ENCODE measurements at places on chromosomes 6 and 20.

GRCh38 chr6:113997116-113997515, 26.2 kb upstream of the HDAC2 start:
- H3K36me3 ChIP-seq = no peaks in the 10 kb centered on the region
- peaks cover 3% of the 10 kb centered on the region for H3K27me3 ChIP-seq
- no peak for DNase-seq

DNA sequence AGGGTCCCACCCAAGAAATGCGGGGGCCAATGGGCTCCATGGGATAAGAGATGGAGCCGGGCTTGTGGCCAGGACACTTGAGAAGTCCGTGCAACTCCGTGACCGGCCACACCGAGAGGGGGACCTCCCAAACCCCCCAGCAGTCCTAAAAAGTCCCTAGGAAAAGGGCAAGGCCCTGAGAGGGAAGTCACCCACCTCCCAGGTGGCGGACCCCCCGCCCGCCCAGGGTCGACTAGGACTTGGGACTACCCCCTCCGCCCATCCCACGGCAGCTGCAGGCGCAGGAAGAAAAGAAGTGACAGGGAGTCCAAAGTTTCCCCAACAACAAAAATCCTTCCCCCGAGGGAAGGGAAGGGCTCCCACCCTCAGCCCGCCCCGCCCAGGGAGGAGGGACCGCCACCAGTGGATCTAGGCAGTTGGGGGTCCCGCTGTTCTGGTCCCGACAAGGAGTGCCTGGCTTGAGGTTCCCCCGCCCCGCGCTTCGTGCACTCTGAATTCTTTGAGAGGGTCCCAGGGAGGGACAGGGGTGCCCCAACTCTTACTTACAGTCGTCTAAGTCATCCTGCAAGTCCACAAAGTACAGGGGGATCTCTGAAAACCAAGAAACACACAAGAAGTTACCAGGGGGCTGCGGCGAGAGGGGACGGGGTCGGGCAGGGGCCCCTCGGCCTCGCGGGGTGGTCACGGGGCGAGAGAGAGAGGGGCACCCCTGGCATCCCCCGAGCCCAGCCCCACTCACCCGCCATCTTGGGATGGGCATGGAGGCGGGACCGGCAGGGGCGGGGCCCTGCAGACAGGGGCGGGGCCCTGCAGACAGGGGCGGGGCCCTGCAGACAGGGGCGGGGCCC, 611 bp upstream of the RAB22A start:
- DNase-seq = peak; percentile 63
- peaks cover 22% of the 10 kb centered on the region for H3K36me3 ChIP-seq
- H3K4me3 ChIP-seq = peak overlapping the region; percentile 82
- H3K27ac ChIP-seq = peak overlapping the region; percentile 85
- H3K4me1 ChIP-seq = peaks cover 76% of the 10 kb centered on the region

GRCh38 chr6:139577124-139577762, 202.8 kb upstream of the CITED2 start:
- DNase-seq = no peak
- peaks cover 14% of the 10 kb centered on the region for H3K27me3 ChIP-seq
- H3K36me3 ChIP-seq = no peaks in the 10 kb centered on the region
- no peak overlapping the region for H3K4me3 ChIP-seq

GRCh38 chr20:48597521-48598302, 230.1 kb downstream of the PREX1 start:
- no peak overlapping the region for H3K4me3 ChIP-seq
- no peak overlapping the region for H3K27ac ChIP-seq
- no peak for DNase-seq
- no peaks in the 10 kb centered on the region for H3K4me1 ChIP-seq
- H3K36me3 ChIP-seq = no peaks in the 10 kb centered on the region

- no peak for DNase-seq
- no peak overlapping the region for H3K27ac ChIP-seq
- peaks cover 54% of the 10 kb centered on the region for H3K4me1 ChIP-seq
- no peak overlapping the region for H3K4me3 ChIP-seq
These were observed 112.0 kb downstream of the ISM1 start for GRCh38 chr20:13333036-13333435.

DNA sequence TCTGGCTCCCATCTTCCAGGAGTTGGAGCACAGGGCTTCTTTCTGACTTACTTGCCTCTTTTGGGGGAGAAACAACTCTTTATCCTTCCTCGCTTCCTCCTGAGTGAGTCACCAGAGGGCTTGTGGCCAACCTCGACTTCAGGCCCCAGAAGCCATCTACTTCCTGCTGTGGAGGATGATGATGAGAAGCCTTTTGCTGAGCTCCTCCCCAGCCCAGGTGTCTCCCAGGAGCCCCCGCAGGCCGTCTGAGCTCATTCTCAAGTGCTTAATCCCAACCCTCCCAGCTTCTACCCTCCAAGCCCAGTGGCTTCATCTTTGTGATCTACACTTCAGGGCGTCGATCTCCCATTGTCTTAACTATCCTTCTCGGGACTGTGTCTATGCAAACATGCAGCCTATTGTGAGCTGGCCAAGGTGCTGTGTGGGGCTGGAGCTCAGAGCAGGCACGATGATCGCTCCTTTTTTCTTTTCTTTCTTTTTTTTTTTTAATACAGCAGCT, 27.9 kb downstream of the SDCBP2 start:
- peak overlapping the region; percentile 75 for H3K4me3 ChIP-seq
- peaks cover 25% of the 10 kb centered on the region for H3K4me1 ChIP-seq
- no peaks in the 10 kb centered on the region for H3K36me3 ChIP-seq

DNA sequence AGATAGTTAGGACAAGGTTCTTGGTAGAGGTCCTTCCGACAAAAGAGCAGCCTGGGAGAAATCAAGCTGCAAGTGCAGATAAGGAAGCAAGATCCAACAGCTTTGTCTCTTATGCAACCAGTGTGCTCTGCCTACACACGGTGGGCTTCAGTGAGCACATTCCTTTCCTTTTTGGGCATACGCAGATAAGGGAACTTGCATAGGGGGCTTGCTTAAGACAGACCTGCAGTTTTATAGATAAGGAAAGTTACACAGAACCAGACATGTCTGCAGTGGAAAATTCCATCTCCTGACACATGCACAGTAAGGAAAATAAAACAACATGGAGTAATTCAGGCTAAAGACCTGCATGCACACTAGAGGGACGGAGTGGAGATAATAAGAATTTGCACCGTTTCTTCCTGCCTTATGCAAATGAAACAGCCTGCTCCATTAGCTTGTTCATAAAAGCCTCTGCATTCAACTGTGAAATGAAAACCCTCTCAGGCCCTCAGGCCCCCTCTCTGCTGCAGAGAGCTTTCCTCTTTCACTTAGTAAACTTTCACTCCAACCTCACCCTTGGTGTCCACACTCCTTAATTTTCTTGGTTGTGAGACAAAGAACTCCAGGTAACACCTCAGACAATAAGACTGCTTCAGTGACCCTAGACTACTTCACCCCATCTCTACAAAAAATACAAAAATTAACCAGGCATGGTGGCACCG, 97.5 kb upstream of the MYLIP start:
- peaks cover 2% of the 10 kb centered on the region for H3K36me3 ChIP-seq
- no peak overlapping the region for H3K4me3 ChIP-seq
- peaks cover 7% of the 10 kb centered on the region for H3K4me1 ChIP-seq
- peaks cover 8% of the 10 kb centered on the region for H3K27me3 ChIP-seq
- H3K27ac ChIP-seq = no peak overlapping the region

DNA sequence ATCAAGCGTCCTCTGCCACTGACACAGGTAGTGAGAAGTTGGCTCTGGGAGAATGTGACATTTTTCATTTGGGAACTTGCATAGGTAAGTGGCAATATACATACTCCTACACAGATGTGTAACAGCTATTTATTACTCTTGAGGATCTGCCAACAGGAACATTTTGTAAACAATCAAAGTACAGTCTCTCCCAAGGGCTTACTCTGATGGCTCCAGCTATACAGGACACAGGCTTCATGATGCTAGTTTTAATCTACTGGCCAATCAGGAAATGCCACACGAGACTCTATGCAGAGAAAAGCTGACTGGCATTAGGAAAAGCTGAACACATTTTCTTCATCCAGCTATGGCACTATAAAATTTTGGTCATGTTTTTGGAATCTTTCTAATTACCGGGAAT, 57.8 kb downstream of the POPDC3 start:
- peaks cover 17% of the 10 kb centered on the region for H3K27me3 ChIP-seq
- H3K4me3 ChIP-seq = no peak overlapping the region
- H3K4me1 ChIP-seq = no peaks in the 10 kb centered on the region
- H3K36me3 ChIP-seq = no peaks in the 10 kb centered on the region
- DNase-seq = no peak

DNA sequence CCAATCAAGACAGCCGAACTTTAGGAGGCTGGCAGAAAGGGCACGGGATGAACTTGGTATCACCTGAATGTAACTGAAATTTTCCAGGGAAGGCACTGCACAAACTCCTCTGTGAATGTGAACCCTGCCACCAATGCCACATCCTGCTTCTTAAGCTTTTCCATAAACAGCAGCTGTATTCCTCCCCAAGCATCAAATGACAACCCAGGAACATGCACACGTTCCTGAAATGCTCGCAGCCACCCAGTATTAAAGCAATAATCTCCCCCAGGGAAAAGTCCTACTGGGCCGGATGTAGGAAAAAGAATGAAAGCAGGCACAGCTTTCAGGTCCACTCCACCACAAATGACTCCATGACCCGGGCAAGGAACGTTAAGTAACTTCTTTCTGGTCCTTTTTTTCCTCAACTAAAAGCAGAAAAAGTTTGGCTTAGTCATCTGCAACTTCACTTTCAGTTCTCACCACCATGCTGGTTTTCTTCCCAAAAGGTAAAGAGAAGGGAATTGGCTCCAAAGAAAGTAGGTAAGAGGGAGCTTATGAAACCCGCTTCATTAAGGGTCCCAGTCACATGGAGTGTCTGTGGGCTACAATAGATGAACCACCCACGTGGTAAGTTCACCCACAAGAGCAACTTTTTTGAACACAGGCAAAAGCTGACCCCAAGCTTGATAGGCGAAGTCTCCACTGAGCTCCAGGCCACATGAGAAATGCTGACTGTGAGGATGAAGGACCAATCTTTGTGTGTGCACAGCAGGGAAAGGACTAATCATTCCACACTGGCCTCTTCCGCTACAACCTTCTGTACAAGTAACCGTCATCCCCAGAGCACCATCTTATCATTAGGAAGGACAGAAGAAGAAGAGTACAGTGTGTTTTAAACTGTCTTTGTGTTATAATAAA, 90.1 kb downstream of the HIVEP2 start:
- peaks cover 96% of the 10 kb centered on the region for H3K4me1 ChIP-seq
- peaks cover 18% of the 10 kb centered on the region for H3K36me3 ChIP-seq
- peak overlapping the region; percentile 74 for H3K4me3 ChIP-seq
- H3K27me3 ChIP-seq = no peaks in the 10 kb centered on the region
- no peak for DNase-seq

GRCh38 chr6:47254906-47255305, 54.8 kb downstream of the TNFRSF21 start:
- H3K27me3 ChIP-seq = peaks cover 3% of the 10 kb centered on the region
- no peak overlapping the region for H3K27ac ChIP-seq
- H3K4me3 ChIP-seq = no peak overlapping the region
- H3K4me1 ChIP-seq = peaks cover 17% of the 10 kb centered on the region
- DNase-seq = no peak

DNA sequence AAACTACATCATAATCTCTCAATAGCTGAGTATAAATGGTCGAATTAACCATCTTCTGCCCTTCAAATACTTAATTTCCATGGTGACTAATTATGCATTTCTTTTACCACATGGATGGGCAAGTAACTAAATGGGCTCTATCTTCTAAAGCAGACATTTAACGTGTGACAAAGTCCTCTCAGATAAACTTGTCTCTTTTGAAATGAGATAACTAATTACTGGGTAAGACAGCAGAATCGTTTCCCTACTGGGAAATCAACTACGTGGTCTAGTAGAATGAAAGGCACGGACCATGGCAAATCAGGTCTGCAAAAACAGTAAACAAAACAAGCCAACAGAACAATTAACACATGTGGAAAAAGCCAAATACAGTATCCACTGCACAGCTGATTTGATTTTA, 137.7 kb downstream of the BACH2 start:
- H3K27me3 ChIP-seq = no peaks in the 10 kb centered on the region
- peak overlapping the region; percentile 2 for H3K4me3 ChIP-seq
- H3K27ac ChIP-seq = peak overlapping the region; percentile 91
- no peak for DNase-seq
- peaks cover 93% of the 10 kb centered on the region for H3K4me1 ChIP-seq
- peaks cover 36% of the 10 kb centered on the region for H3K36me3 ChIP-seq

DNA sequence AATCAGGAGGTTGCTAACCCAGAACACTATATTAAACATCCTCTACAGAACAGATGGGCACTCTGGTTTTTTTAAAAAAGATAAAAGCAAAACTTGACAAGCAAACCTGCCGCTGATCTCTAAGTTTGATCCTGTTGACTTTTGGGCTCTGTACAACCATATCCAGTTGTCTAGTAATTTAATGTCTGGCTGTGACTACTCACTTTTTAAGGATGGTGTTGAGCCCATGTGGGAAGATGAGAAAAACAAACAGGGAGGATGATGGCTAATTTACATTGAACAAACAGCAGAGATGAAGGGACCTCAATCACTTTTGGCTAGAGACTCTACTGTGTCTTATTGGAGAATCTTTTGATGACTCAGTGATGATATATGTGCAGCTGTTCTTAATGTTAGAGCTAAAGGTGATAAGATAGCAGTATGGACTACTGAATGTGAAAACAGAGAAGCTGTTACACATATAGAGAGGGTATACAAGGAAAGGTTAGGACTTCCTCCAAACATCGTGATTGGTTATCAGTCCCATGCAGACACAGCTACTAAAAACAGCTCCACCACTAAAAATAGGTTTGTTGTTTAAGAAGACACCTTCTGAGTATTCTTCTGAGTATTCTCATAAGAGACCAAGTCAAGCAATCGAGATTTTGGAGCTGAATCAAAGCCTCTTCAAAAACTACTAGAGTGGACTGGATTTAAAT, 201.2 kb upstream of the SHLD1 start:
- H3K27ac ChIP-seq = no peak overlapping the region
- H3K4me1 ChIP-seq = peaks cover 12% of the 10 kb centered on the region

GRCh38 chr20:14996883-14997672, 659.7 kb upstream of the FLRT3 start:
- no peak for DNase-seq
- H3K4me3 ChIP-seq = no peak overlapping the region
- no peak overlapping the region for H3K27ac ChIP-seq
- H3K27me3 ChIP-seq = no peaks in the 10 kb centered on the region

GRCh38 chr20:50107796-50108331, 5.1 kb downstream of the UBE2V1 start:
- H3K27ac ChIP-seq = peak overlapping the region; percentile 65
- H3K4me1 ChIP-seq = peaks cover 82% of the 10 kb centered on the region

DNA sequence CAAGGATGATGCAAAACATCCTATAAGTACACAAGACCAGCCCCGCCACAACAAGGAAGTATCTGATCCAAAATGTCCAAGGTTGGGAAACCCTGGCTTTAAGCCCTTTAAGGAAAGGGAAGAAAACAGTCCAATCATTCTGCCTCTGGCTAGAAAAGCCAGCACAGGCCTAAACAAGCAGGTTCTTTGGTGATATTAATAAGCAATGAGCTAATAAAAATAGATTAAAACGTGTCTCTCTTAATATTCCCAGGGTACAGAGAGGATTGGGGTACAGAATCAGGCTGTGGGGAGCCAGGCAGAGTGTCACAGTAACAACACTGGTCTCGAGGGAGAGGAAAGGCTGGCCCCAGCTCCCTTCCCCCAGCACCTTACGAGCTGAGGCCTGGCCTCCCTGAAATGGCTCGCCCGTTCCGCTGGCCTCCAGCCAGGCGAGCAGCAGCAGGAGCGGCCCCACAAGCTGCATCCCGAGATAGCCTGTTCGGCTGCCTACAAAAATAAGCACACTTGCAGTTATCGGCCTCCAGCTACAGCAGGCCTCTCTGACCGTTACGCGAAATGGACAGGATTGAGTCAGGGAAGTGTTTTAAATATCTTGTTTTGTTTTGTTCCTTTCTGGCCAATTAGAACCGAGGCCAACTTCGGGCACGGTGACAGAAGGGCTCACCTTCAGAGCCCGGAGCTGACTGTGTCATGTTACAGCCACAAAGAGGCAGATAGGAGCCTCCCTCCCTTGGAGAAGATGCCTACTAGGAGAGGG, 4.0 kb upstream of the ZMYND8 start:
- H3K27me3 ChIP-seq = no peaks in the 10 kb centered on the region
- H3K4me1 ChIP-seq = peaks cover 52% of the 10 kb centered on the region
- peak overlapping the region; percentile 52 for H3K27ac ChIP-seq
- H3K4me3 ChIP-seq = no peak overlapping the region
- no peak for DNase-seq
